NCI-H1417 treated with DMSO at 0.1 percent for 48 hours (cell line): ENCODE measurements at places on chromosomes 3 and 15.

- no peak for DNase-seq
Measured at GRCh38 chr3:120673116-120673515, 8.9 kb downstream of the HGD start.

DNA sequence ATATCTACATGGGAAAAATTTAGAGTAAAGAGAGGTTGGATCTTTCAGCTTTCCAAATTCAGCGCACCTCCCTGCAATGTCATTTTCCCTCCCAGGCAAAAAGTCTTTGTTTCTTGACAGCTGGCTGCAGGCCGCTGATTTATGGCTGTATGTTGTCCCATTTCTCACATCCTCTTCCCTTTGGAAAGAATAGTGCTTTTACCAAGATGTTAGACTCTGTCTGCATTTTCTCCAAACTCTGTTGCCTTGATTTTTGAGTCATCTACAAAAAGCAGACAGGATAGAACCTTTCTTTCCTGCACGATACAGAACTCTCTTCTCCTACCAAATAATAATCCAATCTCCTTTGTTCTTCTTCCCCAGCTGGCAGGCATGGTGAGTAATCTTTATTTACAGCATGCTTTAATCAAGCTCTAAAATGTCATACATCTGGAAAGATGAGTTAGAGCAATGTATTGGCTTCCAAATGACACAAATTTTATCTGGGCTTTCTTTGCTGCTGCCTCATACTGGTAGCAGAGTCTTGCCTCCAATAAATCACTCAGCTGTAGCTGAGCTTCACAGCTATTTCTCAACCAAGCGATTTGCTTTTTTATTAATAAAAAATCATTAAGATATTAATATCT is 101.9 kb downstream of the PIK3R4 start:
- DNase-seq: no peak

- no peak for DNase-seq
Measured at GRCh38 chr3:126911162-126912026, 71.5 kb upstream of the PLXNA1 start.

GRCh38 chr3:52973806-52974205 is 72.1 kb downstream of the SFMBT1 start:
- DNase-seq: no peak

DNA sequence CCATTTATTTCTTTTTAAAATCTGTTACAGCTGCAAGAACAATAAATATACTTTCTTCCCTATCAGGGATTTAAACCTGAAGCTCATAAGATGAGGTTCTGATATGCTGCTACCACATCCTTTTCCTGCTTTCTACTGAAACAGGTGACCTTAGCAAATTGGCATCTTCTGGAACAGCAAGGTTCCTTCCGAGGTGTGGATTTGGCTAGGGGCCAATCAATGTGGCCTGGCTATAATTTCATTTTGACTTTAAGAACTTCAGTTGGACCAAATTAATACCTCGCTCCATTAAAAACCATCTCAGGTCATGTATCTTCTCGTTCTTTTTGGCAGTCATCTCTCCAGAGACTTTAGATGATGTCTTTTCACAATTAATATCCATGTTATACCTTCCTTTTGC is 53.4 kb upstream of the C3orf80 start:
- DNase-seq: no peak

GRCh38 chr3:65979731-65980130 is 59.0 kb downstream of the MAGI1 start:
- no peak for DNase-seq

DNA sequence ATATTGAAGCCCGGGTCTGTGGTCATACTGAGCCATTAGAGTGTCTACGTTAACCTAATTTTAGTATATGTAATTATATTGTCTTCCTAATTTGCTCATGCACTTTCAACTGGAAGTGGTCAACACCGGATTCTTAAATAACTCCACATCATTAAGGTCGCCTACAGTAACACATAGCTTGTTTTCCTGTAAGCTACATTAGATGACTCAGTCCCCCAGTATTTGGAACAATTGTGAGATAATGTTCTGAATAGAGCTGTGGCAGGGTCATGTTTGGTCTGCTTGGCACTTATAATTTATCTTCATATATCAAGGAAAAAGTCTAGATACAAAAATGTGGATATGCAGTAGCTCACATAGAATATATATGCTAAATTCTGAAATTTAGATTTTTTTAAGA is 486.2 kb downstream of the IGSF11 start:
- no peak for DNase-seq

- DNase-seq: no peak
Measured at GRCh38 chr15:95760508-95760907, 570.0 kb upstream of the NR2F2 start.

DNA sequence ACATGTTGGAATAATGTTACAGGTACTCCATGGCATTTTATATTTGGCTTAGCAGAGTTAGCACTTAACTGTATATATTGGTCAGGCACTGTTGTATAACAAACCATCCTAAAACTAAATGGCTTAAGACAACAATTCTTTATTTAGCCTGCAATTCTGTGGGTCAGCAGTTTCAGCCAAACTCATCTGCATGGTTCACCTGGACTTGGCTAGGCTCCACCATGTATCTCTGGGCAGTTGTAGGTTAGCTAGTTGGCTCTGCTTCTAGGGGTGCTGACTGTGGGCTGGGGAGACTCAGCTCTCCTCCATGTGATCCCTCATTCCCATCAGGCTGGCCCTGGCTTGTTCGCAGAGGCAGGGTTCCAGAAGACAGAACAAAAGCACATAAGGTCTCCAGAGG is 34.4 kb downstream of the RARB start:
- DNase-seq: no peak

DNA sequence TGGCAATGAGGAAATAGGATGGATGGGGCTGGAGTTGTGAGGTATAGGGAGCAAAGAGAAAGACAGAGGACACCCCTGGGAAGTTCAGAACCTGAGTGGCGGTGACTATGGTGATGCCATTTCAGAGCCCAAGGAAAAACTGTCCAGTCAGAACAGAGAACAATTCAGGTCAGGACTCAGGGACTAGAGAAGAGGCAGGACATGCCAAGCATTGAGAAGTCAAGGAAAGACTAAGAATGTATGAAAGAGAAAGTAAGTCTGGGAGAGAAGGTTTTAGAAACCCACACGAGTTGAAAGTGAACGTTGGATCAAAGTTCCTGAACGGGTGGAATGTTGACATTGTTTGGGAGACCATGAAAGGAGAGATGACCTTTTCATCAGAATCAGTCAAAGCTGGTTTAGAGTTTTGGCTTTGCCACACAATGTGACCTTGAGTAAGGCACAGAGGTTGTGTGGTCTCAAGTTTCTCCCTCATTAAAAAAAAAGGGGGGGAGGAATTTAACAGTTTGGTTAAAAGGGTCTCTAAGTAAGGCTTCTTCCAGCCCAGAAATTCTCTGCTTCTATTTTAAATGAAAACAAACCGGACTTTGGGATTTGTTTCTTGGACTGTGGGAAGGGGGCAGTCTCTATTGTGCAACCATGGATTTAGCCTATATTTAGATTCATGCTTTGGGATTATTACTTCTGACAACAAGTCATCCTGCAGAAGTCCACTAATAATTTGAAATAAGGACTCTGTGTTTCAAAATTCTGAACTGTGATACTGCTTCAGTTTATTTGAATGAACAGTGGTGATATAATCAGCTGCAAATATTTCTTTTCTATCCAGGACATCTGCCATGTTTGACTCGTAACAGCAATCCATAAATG is 315.9 kb upstream of the TBL1XR1 start:
- DNase-seq: no peak

GRCh38 chr3:52062505-52062904 is 6.1 kb upstream of the DUSP7 start:
- no peak for DNase-seq

DNA sequence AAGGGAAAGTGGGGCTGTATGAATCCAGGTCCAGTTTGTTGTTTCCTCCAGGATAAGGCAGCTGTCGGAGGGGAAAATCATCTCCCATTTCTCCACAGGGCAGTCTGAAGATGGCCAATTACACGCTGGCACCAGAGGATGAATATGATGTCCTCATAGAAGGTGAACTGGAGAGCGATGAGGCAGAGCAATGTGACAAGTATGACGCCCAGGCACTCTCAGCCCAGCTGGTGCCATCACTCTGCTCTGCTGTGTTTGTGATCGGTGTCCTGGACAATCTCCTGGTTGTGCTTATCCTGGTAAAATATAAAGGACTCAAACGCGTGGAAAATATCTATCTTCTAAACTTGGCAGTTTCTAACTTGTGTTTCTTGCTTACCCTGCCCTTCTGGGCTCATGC is 911 bp downstream of the CCRL2 start:
- no peak for DNase-seq

- DNase-seq: no peak
Measured at GRCh38 chr15:36178303-36178633, 401.2 kb upstream of the CDIN1 start.

DNA sequence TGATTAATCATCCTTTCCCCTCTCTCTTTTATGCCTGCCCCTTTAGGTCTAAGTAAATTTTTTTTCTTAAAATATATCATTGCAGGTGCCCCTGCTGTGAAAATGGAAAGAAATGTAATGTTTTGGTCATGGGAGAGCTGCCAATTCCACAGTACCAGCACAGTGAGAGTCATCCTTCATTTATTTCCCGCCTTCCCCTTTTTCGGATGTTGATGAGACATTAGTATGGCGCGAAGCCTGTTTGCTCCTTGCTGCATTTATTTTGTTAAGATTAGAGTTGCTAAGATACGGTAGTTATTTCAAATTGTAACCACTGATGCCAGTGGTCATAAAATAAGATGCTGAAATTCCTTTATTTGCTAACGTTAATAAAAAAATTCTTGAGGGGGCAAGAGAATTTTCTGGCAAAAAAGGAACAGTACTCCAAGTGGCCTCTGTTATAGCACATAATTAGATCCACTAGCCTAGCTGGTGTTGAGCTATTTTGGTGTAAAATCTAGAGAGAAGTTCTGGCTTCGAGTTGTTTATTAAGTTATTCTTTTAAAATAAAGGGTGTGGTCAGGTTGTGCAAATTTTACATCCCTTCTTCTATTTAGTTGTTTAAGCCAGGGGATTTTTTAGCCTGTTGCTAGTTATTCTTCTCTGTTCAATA is 62.8 kb downstream of the MDFIC2 start:
- DNase-seq: no peak

DNA sequence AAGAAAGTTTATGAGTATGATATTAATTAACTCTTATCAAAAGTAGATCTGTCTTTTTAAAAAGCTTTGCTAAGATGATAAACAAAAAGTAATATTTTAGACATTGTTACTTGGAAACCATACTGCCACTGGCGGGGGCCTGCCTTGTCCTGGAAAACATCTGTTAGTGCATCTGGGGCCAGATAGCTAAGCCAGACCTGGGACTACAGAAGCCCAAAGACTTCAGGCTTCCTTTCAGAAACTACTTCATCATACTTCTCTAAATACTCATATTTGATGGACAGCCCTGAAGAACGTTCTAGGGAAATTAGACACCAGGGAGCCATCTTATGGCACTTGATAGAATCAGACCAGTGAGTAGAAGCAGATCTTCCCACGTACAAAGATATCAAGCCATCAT is 795.4 kb upstream of the SEMA6D start:
- DNase-seq: no peak

GRCh38 chr3:99509224-99509623 is 129.2 kb upstream of the COL8A1 start:
- DNase-seq: no peak

GRCh38 chr3:52246728-52247408 is 1.3 kb downstream of the PPM1M start:
- no peak for DNase-seq

GRCh38 chr3:62125380-62125779 is 248.0 kb downstream of the FEZF2 start:
- DNase-seq: no peak

DNA sequence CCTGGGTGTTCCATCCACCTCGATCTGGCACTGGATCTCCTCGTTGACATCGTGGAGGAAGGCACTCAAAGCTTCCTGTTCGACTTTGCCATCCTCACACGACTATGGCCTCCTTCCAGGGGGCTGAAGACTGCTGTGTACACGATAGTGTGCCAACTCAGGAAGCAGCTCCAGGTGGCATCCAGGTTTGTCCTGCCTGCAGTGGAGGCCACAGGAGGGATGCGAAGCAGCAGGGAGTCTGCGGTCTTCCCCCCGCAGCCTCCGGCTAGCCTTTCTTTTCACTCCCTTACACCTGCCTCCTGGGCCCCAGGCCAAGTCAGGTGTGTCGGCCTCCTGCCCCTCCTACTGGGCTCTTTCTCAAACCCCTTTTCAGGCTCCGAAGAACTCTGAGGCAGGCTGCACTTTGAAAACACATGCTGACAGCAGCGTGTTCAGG is 32.2 kb downstream of the SYNM start:
- DNase-seq: peak; percentile 42

DNA sequence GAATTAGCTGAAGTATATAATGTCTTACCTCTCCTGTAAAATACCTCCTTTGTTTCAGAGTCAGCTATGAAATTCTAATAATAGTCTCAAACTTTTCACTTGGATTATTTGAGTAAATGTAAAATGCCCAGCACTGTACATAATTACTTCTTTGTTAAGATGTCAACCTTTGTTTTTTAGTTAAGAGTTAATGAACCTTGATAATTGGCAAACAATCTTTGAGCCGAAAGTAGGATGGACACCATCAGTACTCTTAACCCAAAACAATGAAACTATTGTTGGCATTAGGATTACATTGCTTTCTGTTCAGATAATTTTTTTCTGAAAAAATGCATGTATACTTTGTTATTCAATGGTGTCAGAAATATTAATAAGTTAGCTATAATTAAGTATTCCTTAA is 3.0 kb upstream of the NECTIN3 start:
- DNase-seq: no peak

- DNase-seq: no peak
Measured at GRCh38 chr3:13750731-13751130, 129.1 kb downstream of the WNT7A start.

DNA sequence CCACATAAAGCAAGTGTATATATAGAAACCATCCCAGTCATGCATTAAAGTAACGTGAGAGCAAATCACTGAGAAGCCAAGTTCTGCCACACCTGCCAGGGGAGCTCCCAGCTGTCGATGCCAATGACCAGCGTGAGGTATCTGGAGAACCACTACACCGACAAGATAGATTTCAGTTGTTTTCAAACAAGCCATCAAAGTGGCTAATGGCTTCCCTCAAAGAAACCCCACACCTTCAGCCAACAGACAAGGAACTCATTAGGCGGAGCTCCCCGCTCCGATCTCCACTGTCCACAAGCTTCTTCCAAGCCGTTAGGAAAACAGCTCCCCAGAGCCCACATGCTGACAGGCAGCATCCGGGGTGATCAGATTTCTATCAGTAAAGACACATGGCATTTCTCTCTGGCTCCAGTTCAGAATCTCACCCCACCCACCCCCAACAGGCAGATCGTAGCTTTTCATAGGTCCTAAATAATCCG is 54.2 kb upstream of the SPATA12 start:
- no peak for DNase-seq

GRCh38 chr15:78220713-78221112 is 13.7 kb downstream of the ACSBG1 start:
- DNase-seq: no peak

- no peak for DNase-seq
Measured at GRCh38 chr3:188165596-188165995, 11.6 kb downstream of the LPP start.

- DNase-seq: no peak
Measured at GRCh38 chr3:60779637-60780036, 471.6 kb downstream of the FHIT start.
